ENCODE measurements at places on chromosomes 16 and 17.
A peak's percentile ranks its signal among the peaks of the same experiment; 100 is the strongest.

DNA sequence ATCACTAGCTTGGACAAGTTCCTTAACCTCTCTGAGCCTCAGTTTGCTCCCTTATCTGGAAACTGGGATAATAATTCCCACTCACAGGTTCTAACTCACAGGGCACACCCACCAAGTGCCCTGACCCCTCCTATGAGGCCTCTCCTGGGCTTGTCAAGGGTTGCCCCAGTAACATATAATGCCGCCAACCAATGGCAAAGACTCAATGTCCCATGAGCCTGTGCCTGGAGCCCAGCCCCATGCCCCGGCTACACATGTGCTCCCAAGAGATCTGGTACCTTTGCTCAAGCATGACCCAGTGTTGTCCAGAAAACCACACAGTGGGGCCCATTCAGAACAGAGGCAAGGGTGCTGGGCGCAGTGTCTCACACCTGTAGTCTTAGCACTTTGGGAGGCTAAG lies 8.5 kb upstream of the FBXL19 start:
- DNase-seq = no peak

DNA sequence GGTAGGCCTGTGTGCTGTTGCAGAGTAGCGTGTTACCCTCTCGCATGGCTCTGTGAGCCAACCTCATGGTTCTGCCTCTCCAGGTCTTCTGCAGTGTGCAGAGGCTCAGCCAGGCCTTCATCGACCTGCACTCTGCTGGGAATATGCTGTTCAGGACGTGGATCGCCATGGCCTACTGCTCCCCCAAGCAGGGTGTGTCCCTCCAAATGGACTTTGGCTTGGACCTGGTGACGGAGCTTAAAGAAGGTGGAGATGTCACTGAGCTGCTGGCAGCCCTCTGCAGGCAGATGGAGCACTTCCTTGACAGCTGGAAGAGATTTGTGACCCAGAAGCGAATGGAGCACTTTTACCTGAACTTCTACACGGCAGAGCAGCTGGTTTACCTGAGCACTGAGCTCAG lies 75.8 kb upstream of the ENDOV start:
- no peak for DNase-seq

- DNase-seq = no peak
Observed at GRCh38 chr17:38564254-38564837, 41.4 kb downstream of the SRCIN1 start.

DNA sequence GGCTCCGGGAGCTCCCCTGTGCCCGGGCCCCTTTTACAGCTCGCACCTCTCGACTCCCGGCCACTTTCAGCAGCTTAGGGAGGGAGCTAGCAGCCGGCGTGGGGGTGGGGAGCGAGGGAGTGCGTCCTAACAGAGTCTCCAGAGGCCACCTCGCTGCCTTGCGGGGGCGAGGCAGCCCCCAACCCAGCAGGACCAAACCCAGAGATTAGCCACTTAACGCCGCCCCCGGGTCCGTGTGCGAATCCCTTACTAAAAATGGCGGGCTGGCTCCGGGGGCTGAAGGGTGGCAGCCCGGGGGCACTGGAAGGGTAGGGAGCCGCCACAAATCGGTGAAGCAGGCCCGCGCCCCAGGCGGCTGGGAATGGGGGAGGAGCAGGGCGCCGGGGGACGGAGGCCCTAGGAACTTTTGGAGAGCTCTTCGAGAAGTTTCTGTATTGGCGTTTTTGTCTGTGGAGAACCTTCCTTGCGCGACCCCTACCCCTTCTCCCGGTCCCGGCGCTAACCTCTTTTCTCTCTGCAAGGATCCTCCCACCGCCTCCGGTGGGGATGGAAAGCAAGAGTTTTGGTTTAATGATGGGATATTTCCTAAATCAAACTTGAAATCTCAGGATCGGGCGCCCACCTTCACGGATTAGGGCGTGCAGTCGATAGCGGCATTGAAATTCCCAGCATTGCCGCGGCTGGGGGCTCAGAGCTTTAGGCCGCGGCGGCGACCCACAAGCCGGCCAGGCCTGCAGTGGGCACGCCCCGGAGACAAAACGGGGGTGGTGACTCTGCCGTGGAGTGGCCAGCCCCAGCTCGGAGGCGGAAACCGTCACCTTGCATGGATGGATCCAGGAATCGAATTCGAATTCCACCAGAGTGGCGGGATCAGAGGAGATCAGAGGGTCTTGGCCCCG lies 793 bp upstream of the IRX3 start:
- DNase-seq = peak; percentile 45

- no peak for DNase-seq
Observed at GRCh38 chr16:49409121-49409520, 35.5 kb downstream of the C16orf78 start.

DNA sequence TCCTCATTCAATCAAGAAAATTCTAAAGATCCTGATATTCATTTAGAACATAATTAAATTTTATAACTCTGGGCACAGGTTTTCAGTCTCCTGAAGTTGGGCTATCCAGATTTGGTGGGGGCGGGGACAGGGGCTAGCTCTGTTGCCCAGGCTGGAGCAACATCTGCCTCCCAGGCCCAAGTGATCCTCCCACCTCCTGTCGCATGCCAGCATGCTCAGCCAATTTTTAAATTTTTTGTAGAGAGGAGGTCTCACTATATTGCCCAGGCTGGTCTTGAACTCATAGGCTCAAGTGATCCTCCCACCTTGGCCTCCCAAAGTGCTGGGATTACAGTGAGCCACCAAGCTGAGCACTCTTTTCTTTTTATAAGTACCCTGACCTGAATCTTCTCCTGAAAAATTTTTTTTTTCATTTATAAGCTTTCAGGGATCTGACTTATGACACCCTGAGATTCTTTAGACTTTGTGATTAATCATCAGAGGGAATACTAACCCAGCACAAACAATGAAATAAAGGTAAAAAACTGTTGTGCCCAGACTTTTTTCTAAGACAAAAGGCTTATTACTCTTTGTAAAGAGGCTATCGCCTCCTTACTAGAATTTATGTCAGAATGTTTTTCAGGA lies 62.6 kb downstream of the TUBD1 start:
- no peak for DNase-seq

GRCh38 chr17:8248751-8249607 lies at the start of gene PFAS:
Gene PFAS, plus strand, starts transcription at chr17:8249289. Its CDS starts 4,649 bp downstream, at chr17:8253938.
- DNase-seq = peak; percentile 93

DNA sequence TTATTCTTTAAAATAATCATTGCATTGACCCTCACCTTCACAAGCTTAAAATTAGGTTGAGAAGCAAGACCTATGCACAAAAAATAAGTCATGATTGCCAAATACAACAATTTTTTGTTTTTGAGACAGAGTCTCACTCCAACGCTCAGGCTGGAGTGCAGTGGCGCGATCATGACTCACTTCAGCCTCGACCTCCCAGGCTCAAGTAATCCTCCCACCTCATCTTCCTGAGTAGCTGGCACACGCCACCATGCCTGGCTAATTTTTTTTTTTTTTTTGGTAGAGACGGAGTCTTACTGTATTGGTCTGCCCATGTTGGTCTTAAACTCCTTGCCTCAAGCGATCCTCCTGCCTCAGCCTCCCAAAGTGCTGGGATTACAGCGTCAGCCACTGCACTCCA lies 24.2 kb downstream of the ZNF652 start:
- DNase-seq = no peak

- DNase-seq = peak; percentile 88
Observed at GRCh38 chr16:89192956-89193575, 7.3 kb downstream of the SLC22A31 start.

Measured in GM20000 (cell line).